ENCODE measurements at places on chromosomes 5 and 9.

- DNase-seq, result no peak
These were observed 1125.0 kb upstream of the DMAC1 start for GRCh38 chr9:8924562-8924961.

GRCh38 chr5:68250661-68251298 lies 35.2 kb downstream of the PIK3R1 start:
- no peak for DNase-seq

DNA sequence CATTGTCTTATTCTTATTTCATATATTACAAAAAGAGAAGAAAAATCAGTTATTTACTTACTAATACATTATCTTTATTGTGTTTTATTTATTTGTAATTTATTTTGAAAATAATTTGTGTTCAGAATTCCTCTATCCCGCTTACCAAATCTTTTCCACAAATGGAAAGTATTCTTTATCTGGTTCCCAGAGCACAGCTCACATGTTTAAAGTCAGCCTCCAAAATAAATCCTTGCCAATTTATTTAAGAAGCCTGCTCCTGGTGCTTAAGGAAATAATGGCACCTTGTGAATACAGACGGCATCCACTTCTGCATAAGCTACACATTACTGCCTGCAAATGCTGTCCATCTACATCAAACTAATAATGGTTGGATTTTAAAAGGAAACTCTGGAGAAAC lies 435.4 kb downstream of the MTRR start:
- no peak for DNase-seq

DNA sequence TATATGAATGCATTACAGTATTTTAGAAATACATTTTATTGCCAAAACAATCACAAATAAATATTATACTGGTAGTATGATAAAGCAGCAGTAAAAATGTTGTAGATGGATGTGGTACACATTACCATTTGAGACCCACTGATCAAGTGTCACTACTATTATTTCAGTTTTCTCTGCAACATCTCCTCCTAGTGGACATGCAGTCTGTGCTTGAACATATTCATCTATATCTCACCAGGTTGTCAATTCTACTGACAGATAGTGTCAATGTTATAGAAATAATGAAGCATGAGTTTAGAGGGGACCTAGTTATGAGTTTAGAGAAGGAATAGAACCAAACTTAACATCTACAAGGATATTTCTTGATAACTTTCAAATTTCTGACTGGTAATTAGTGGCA lies 39.2 kb upstream of the ELOVL7 start:
- DNase-seq, result no peak

DNA sequence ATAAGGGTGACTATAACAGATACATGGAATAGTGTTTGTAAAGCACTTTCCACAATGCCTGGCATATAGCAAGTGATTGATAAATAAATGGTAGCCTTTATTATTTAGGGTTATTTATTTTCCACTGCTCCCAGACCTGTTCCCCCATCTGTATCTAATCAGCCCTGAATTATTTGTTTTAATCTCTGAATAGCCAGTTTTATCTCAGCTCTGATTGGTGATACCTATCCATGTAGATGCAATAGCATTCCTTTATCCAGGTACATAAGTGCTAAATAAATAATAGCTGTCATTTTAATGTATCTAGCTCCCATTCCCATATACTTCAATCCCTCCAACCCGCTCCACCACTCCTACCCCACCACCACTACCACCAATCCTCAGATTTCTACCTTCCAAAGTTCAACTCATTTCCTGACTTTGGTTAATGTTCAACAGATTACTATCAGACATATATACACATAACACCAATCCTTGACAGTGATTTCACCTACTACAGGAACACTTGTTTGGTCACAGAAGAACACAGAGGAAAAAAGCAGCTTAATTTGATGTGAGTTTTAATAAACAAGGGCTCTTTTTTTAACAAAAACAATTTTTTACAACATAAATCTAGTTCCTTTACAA lies 14.0 kb downstream of the PRKAA1 start:
- DNase-seq, result no peak

GRCh38 chr5:38316544-38317224 lies 58.3 kb downstream of the EGFLAM start:
- DNase-seq, result no peak

DNA sequence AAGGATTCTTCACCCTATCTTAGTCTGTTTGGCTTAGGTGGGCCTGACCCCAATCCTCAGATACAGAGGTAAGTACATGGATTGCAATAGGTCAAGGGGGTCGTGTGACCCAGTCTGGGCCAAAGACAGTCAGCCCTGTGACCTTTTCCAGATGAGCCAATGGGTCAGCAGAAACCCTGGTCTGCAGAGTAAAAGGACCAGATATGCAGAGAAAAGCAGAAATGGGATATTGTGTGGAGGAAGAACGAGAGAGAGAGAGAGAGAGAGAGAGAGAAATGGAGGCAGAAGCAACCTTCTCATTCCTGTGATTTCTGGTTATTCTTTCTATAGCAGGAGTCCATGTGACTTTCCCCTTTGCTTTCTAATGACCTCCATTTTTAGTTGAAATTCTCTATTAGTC lies 40.4 kb upstream of the CRB2 start:
- DNase-seq, result no peak

- no peak for DNase-seq
These were observed 267.0 kb downstream of the EBF1 start for GRCh38 chr5:158832731-158833130.

DNA sequence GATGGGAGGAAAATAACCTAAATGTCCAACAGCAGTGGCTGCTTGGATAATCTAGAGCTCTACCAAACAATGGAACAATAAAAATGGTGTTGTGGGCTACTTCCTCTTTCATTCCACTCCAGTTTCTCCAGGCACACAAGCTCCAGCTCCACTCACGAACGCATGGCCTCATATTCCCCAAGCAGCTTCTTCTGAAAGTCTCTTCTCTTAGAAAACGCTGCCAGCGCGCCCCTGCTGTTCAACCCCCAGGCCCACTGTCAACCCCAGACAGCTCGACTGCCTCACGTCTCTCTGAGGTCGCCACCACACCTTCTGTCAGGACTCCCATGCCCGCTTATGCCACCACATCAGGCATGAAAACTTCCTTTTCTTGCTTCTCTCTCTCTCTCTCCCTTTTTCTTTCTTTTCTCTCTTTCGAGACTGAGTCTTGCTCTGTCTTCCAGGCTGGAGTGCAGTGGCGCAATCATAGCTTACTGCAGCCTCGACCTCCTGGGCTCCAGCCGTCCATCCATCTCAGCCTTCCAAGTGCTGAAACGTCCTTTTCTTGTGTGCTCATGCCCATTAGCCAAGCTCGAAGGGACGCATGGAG lies 16.2 kb downstream of the OR2V2 start:
- DNase-seq, result no peak

GRCh38 chr5:76742583-76742982 lies 26.7 kb downstream of the F2R start:
- DNase-seq, result no peak

GRCh38 chr5:98432378-98432777 lies 341.1 kb upstream of the RGMB start:
- DNase-seq, result no peak

DNA sequence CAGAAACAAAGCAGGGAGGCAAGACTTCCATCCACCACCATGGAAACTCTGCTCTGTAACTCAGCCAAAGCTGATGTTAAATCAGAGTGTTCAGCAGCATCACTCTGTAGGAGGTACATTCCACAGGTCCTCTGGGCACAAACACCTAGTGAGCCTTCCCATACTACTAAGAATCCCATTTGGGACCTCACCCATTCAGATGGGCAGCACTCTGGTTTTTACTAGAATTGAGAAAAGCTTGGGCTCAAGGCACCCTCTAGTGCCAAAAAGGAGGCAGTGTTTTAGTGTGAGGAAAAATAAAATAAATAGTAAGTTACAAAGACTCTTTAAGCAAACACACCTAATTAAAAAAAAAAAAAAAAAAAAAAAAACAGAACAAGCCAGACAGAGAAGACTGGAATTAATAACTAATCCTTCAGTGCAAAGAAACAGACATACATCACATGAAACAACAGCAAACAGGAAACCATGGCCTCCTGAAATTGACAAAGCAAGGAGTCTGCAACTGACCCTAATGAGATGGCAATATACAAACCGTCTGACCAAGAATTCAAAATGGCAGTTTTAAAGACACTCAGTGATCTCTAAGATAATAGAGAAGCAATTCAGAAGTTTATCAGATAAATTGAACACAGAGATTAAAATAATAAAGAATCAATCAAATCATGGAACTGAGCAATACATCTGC lies 159.5 kb downstream of the GNA14 start:
- DNase-seq, result no peak

DNA sequence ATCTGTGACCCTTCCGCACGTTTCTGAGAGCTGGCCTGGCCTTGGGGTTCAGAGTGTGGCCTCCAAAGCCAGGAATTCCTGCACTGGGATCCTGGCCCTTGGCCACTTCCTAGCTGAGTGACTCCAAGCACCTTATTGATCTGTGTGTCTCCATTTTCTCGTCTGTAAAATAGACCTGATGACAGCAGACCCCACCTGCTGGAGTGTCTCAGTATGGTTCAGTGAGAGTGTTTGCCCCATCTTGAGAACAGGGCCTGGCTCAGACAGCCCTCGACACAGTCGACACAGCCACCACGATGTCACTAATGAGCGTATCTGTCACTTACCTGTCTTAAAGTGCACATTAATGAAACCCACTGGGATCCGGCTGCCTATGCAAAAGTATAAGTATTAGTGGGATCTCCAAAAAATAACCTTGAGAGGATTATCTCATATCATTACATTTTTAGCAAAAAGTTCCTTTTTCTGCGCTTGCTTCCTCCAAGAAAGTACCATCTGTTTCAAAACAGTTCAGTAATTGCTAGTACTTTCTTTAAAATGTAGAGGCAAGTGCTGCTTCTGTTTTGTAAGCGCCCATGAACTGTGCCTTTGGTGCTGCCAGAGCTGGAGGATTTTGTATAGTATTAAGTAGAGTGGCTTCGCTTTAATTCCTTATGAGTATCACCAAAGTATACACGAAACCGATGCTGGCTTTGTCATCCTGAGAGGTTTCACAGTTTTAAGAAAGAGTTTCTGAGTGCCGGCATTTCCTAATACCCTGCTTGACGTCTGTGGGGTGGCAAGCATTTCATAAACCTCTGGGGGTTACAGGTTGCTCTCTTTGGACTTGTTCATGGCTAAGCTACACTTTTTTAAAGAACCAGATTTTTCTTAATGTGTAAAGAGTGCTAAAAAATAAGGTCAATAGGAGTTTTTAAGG lies 31.7 kb downstream of the UBE2QL1 start:
- no peak for DNase-seq

GRCh38 chr9:14780251-14780650 lies 57.7 kb upstream of the CER1 start:
- DNase-seq, result peak; percentile 41

DNA sequence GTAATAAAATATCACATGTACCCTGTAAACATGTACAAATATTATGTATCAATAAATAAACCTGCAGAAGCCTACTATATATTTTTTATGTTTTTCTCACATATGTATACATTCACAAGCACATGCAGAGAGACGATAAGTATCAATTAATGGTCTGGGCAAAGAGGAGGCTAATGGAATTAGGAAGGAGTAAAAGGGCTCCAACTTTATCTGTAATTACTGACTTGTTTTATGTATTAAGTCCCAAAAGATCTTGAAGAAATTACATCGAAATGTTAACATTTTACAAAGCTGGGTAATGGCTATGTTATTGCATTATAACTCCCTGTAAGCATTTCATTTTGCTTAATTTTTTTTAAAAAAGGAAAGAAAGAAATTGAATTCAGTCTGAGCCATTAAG lies 78.0 kb downstream of the LPAR1 start:
- DNase-seq, result no peak

DNA sequence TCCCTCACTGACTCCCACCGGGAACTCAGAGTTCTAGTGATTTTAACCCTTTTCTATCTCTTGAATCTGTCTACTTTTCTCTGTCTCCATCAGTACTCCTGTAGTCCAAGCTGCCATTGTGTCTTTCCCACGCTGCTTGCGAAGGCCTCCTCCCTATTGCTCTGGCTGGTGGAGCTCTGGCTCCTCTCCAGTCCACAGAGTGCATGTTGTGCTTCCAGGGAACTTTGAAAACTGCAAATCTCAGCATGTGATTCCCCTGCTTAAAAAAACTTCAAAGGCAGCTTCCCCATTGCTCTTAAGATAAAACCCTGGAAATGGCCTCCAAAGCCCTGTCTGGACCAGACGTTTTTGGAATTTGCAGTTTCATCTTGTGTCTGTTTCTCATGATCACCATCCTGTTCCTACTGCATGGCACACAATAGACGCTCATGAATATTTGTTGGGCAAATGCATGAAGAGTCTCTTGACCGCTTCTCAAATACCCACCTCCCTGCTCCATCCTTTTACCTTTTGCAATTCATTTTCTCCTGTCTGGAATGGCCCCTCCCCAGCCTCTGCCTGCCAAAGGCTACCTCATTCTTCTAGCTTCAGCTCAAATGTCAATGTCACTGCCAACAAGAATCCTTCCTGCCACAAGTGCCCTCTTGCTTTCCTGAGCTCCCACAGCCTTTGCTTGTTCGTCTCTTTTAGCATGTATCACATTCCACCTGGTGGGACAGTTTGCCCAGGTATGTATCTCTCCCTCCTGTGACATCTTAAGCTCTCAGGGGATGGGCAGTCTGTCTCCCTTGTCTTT lies 293.2 kb downstream of the ARHGAP26 start:
- peak; percentile 59 for DNase-seq

- DNase-seq, result no peak
These were observed 103.7 kb downstream of the SIL1 start for GRCh38 chr5:139094154-139095131.

- no peak for DNase-seq
These were observed 140.1 kb upstream of the DAPK1 start for GRCh38 chr9:87357600-87357999.
